Activated naive CD8-positive, alpha-beta T cell treated with anti-CD3 and anti-CD28 coated beads for 36 hours (primary cell): ENCODE measurements at places on chromosomes 11 and 22. TPM values are rescaled to one million over a fixed set of nuclear protein-coding genes. Genes with fewer than 3 reads are reported as not detected.

GRCh38 chr11:43547889-43548381, 132.6 kb upstream of the HSD17B12 start:
- DNase-seq = no peak

- no peak for DNase-seq
Observed at GRCh38 chr11:25900814-25901213, 431.1 kb upstream of the ANO3 start.

DNA sequence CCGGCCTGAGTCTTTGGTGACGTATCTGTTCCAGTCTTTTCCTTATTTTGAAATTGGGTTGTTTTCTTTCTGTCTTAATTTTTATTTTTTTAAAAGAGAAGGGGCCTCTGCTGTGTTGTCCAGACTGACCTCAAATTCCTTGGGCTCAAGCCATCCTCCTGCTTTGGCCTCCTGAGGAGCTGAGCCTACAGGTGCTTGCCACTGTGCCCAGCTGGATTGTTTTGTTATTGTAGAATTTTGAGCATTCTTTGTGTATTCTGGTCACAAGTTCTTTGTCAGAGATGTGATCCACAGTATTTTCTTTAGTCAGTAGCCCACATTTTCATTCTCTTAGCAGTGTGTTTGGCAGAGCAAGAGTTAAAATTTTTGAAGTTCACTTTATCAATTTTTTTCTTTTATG, 100.1 kb downstream of the ATXN10 start:
- DNase-seq = no peak

THY1 gene
- 0.30 TPM for total RNA-seq

GRCh38 chr11:80849253-80849652, 1408.4 kb upstream of the TENM4 start:
- DNase-seq = no peak

DNA sequence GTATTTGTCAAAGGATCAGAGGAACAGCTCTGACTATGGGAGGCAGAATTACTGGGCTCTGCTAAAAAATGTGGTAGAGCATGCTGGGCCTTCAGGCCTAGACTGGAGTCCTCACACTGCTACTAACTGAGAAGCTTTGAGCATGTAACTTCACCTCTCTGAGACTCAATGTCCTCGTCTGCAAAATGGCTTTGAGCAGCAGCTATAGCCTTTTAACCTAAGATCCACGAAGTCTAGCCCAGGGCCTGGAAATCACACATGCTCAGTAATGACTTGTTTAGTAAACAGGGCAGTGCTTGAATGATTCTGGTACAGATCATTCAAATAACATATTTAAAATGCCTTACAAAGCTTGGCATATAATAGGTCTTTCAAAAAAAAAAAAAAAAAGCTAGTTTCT, 221.7 kb downstream of the NTM start:
- DNase-seq = no peak

- DNase-seq = no peak
Observed at GRCh38 chr11:116835042-116835772, 2.2 kb downstream of the APOA1 start.

PIWIL4 gene
- 0.21 TPM for total RNA-seq

DNA sequence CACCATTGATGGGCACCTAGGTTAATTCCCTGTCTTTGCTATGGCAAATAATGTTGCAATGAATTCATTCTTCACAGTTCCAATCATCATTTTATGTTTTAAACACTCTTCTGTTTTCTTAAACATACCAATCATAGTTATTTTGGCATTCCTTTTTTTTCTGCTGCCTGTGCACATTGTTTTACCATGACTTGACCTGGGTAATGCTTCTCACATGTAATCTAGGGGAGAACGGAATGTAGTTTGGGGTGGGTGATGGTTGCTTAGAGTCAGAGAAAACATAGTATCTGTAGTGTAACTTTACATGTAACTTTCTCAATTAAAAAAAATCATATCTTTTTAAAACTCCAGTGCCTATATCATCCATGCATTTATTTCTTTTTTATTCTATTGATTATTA, 1945.3 kb upstream of the RAG2 start:
- no peak for DNase-seq

- peak; percentile 77 for DNase-seq
Observed at GRCh38 chr11:17352950-17353820, 1.6 kb downstream of the NCR3LG1 start.

EIF3D gene
- total RNA-seq = 380 TPM

GRCh38 chr11:14288189-14288935, 70.6 kb downstream of the RRAS2 start:
- no peak for DNase-seq

DNA sequence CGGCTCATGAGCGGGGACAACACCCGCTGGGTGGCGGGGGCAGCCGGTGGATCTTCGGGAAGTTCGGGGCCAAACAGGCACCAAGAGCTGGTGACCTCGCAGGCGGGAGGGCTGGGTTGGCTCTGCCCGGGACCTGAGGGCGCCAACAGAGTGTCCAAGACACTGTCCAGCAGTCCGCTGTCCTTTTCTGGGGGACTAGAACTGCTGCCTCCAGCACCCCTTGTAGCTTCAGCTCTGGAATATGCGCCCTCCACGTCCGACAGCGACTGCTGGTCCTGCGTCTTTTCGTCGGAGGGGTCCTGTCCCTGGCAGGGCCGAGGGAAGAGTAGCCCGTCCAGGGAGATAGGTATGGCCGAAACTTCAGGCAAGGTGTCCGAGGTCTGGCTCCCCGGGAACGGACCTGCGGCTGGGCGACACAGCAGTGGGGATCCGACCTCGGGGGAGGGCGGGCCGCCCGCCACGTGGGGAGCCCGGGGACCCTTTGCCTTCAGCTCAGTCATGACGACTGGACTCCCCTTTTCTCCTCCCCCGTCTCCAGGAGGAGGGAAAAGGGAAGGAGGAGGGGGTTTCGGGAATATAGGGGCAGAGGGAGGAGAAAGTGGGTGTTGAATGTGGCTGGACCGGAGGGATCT, 926 bp downstream of the PGR start:
- no peak for DNase-seq

CALCA gene
- 0.28 TPM for total RNA-seq

- DNase-seq = no peak
Observed at GRCh38 chr22:49968313-49968830, 7.8 kb downstream of the PIM3 start.

DNA sequence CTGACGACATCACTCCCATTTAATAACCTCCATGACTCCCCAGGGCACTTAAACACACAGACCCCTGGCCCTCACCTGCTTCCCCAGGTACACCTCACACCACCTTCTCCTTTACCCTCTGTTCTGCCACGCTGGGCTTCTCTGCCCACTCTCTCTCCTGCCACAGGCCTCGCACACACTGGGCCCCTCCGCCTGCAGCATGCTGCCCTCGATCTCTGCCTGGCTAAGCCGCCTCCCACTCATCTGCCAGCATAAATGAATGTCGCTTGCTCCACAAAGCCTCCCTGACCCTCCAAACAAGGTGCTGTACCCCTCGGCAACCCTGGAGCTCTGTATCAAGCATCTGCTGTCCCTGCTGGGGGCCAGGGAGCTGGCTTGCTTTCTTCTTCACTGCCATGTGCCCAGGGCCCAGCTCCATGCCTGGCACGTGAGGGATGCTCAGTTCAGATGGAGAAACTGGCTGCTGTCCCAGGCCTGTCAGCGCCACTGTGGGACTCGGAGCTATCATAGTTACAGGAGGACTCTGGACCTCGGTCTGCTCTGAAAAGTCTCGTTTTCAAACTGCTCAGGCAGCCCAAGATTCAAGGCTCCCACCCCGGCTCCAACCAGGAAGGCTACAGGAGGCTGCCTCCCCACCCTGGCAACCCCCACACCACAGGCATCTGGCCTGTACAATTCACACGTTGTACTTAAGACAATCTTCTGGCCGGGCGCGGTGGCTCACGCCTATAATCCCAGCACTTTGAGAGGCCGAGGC, 11.9 kb downstream of the TTLL1 start:
- DNase-seq = no peak

DNA sequence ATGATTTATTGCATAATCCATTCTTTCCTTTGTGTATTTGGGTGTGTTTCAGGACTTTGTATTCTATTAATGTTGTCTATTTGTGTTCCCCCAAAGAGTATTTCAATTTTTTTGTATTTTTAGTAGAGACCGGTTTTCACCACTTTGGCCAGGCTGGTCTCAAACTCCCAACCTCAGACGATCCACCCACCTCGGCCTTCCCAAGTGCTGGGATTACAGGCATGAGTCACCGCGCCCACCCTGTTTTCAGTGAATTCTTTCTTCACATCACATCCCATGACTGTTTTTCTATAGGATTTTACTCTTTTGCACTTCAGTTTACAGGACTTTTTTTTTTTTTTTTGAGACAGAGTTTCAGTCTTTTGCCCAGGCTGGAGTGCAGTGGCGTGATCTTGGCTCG, 46.3 kb downstream of the RBX1 start:
- no peak for DNase-seq

LSP1 gene
- 148 TPM for total RNA-seq

DNA sequence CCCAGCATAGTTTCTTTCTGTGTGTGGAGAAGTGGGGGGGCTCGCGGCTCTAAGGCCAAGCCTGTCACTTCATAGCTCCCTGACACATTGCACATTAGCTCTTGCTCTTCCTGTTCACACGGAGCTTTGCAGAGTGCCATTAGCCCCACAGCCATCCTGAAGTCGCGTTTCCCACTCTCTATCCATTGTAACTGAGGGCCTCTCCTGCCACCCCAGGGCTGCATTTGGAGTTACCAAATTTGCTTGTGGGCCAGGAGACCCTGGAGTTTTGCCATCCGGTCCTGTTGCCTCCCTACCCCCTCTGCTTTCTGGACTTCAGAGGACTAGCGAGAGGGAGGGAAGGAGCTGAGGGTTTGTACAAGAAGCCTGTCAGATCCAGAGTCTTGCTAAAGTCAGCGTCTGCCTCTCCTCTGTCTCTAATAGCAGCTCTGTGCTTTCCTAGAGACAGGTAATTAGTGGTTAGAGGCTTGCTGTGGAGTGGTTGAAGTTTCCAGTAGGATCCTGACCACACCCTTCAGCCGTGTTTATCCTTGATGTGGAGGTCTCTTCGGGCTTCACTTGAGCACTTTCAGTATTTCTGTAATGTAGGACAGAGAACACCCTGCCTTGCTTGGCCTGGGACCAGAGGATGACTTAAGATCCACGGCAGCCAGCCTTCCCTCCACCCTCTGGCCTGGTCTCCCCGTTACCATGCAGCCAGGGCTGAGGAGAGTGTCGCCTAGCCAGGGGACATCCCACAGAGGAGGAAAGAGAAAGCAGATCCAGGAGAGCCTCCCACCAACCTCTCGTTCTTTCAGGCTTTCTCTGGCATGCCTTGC, 14.1 kb downstream of the DCPS start:
- DNase-seq = peak; percentile 28

CDKN1C gene
- total RNA-seq = 1.0 TPM

DNA sequence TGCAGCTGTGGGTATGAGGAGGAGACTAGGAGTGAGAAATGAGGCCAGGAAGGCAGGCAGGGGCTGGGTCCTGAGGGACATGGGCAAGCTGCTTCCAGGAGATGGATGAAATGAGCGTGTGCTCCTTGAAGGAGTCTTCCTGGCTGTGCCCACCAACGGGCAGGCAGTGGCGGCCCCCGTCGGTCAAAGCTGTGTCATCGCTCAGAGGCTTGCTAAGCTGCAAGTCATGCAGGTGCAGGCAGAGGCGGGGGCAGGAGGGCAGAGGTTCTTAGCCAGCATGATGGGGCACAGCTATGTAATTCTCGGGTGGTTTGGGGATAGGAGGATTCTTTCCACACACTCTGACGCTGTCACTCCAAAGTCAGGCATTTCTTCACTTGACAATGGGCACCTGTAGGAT, 12.5 kb upstream of the PEX26 start:
- no peak for DNase-seq

DNA sequence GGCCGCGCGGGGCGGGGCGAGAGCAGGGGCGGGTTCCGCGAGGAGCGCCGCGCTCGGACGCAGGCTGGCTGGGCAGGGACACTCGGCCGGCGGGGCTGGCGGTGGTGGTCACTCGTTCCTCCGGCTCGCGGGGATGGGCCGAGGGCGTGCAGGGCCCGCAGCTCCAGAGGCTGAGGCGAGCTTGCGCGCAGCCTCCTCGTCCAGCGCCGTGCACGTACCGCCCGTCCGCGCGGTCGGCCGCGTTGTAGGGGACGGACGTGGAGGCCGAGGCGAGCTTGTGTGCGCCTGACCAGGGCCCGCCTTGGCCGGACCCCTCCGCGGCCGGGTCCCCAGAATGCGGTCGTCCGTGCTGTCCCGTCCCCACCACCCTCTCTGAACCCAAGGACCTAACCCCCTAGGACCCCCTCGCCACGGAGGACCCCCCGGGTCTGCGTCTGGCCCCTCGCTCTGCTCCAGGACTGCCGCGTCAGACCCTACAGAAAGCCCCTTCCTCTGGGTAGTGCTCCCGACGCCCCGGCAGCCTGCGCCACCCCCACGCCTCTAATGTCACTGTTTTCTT, 569 bp upstream of the YPEL1 start:
- no peak for DNase-seq

GRCh38 chr11:9120664-9121468, 29.5 kb upstream of the SCUBE2 start:
- DNase-seq = no peak

- no peak for DNase-seq
Observed at GRCh38 chr11:46710821-46711269, 8.2 kb upstream of the F2 start.

- DNase-seq = no peak
Observed at GRCh38 chr11:131867457-131868257, 497.2 kb downstream of the NTM start.

DNA sequence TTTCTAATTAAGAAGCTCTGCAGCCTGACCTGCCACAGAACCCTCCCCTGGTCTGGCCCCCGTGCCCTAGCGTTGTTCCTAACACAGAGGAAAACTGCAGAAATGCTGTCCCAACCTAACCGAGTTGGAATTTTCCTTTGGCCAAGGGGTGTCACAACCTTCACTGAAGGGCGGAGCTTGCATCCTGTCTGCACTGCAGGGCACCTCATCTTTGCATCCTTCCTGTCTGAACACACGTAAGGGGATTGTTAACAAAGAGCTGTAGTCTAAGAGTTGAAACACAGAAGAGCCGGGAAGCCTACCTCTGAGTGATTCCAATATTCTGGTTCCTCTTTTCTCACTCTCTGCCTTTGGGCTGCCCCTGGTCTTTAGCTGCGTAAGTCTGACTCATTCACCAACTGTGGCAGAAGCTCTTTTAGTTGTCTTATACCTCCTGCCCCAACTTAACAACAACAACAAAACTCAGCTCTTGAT, 1.6 kb downstream of the DIXDC1 start:
- peak; percentile 21 for DNase-seq

- no peak for DNase-seq
Observed at GRCh38 chr11:15858881-15859280, 497.5 kb downstream of the SOX6 start.

DNA sequence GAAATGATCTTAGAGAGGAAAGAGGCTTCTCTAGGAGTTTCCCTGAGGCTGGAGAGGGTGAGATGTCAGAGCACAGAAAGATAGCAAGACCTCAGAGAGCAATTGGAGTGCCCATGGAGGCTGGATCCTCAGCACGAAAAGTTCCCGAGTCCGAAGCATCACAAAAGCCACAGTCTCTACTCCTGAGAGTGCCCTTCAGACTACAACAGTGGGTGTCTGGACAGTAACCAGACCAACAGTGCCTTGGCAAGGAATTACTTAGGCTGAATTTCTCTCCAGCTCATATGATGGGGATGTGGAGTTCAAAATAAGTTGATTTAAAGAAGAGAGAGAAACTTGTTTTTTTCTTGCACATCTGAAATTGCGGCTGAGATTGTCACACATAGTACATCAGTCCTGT, 31.9 kb upstream of the PSMA1 start:
- no peak for DNase-seq
